HEK293T (cell line): ENCODE measurements at places on chromosomes 5 and 9.

GRCh38 chr5:35920890-35921289, 17.5 kb downstream of the CAPSL start:
- DNase-seq = peak; percentile 18

GRCh38 chr9:14715102-14715501, 7.4 kb downstream of the CER1 start:
- no peak for DNase-seq

DNA sequence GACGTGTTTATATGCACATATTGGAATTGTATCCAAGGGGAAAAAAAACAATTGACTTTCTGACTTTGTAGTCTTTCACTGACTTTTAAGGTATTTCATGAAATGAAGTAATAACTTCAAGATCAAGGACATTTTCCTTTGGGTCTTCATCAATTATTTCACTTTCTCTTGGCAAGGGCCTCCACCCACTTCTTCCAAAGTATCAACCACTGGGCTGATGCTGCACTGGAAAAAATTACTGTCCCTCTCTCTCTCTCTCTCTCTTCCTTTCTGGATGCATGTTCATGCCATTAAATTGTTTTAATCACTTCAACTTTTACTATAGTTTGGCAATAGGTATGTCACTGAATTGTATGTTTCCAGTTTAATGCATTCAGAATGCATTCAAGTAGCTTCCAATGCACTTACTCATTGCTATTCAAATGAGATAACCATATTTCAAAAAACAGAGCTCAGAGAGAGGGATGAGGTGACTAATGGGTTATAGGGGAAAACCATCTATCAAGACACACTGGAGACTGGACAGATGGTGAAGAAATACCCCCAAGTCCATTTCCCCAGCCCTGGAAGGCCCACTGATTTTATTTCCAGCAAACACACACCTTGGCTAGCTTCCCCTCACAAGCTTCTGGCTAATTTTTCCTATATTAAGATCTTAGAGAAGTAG, 585.3 kb downstream of the EBF1 start:
- no peak for DNase-seq

- no peak for DNase-seq
These were observed 8.2 kb downstream of the CEP120 start for GRCh38 chr5:123414974-123415373.

DNA sequence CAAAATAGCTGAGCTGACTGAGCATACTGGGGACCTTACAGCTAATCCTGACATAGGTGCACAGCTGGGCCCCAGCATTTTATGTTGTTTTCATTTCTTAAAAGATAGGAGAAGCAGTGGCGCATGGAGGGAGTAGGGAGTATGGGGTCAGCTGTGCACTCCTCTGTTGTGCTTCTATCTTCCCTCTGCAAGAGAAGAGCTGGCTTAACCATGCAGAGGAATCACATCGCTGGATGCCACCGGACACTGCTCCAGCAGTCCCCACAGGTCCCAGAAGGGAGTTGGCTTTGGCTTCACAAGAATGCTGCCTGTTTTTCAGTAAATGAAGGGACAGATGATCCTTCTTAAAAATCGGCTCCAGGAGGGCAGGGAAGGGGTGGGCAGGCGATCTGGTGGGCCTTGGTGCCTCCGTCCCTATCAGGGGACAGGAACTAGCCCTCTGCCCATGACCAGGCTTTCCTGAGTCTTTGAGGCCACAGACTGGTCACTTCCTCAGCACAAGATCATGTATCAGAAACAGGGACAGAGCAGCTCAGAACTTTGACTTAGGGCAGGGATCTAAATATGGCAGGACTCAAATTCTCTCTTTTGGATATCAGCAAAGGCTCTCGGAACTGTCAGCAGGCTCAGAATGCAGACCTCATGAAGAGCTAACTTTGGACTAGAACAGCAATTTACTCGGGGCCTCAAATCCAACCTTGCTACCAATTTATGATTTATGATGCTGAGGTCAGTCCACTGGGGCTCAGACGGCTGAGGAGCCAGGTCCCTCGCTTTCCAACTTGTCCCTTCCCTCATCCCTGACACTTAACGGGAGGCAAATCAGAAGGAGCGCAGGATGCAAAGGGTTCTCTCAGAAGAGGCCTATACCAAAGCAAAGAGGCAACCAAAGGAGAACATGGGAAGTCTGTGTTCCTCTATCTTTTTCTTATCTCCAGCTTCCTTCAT, 47.2 kb downstream of the MARCHF3 start:
- no peak for DNase-seq

- DNase-seq = no peak
These were observed 51.3 kb upstream of the RGMB start for GRCh38 chr5:98722188-98722587.

DNA sequence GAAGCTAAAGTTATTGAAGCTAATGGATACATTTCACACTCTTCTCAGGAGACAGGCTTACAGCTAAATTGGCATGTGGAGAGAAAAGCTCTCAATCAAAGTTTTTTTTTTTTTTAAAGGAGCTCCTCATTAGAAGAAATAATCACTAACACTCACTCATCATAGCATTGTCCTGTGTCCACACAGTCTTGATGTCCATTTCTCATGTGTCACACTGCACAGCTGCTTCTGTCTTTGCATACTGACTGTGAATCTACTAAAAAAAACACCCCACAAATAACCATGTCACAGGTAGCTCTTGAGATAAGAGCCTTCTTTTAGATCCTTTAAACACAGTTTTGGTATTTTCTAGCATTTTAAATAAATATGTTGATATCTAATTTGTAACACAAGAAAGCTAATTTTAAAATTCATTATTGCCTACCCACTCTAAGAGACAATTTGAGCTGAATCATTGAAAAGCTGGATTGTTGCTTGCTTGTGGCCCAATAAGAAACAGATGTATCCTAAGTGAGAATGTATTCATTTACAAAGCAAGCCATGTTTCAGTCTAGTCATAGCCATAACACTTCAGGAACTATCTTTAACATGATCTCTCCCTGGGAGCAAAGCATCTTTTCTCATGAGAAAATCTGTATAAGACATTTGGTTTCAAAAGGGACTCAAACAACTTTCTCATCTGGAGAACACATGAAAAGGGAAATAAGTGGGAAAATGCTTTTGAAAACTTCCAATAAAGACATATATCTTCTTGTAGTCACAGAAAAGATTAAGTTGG, 48.1 kb upstream of the PCSK1 start:
- no peak for DNase-seq

DNA sequence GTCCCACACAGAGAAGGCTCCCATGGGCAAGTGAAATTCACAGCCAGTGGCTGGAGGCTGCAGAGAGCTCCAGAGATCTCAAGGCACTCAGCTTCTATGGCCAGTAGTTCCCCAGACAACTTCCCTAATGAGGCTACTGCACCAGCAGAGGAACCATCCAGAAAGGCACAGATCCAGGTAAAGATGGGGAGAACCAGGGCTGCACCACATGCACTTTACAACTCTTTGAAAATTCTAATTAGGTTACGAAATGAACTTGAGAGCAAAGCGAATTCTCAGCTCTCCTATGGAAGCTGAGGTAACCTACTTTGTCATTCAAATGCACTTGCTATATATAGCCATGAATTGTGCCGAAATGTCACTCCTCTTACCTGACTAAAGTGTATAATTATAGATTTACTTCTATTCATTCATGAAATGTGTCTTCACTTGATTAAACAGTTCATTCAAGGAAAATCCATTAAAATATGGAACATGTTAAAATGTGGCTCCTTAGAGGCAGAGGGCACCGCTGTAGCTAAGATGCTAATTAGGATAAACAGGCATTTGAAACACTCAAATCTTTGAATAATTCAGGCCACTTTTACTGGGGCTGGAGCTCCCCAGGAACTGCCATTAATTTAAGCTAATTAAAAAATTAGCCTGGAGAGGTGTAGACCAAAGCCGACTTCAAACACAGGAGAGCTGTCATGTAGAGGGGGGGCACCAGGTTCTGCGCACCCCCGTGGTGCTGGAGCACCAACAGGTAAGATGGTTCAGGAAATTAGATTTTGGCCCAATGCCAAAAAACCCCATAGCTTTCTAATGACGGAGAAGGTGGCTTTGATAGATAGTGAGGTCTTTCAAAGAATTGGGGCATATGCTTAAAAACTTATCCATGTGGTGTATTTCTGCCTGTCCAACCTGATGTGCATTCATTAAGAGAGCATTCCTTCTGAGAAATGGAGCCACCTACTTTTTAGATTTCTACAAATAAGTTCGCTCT, 204.1 kb downstream of the GABBR2 start:
- no peak for DNase-seq

GRCh38 chr5:61371474-61371873, 39.4 kb downstream of the ZSWIM6 start:
- DNase-seq = no peak

DNA sequence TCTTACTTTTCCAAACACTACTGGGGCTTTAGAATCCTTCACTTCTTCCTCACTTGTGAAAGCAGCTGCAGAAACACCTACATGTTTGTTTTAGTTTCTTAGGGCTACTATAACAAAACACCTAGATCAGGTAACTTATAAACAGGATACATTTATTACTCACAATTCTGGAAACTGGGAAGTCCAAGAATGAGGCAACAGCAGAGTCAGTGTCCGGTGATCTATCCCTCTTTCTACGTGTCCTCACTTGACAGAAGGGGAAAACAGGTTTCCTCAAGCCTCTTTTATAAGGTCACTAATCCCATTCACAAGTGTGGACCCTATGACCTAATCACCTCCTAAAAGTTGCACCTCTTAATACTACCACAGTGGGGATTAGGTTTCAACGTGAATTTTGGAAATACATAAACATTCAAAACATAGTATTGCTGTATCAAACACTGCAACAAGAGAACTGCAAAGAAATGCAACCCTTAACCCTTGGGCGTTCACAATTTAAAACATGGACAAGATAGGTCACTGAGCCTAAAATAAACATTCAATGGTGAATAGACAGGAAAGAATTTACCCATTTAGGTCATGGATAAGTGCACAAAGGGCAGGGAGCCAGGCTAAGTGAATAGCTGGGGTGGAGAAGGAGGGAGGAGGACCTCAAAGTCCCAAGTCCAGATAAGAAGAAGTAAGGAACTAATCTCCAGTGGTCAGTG, 104.3 kb downstream of the PIK3R1 start:
- DNase-seq = no peak

DNA sequence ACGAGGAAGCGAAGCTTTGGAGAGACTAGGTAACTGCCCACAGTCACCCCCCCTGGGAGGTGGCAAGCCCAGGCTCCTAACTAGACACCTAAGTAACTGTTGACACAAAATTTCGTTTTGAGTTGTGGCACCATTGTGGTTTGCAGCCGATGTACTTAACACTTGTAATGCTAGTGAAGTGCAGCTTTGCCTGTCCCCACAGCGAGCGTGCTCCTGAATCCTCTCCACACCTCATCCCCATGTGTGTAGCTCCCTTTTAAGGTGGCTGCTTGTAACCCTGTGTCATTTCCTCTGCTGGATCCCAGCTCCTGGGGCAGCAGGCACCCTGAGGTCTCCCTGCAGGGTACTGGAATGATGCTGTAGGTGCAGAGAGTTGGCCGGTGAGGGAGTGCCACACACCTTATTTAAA, 114.9 kb downstream of the TRIO start:
- DNase-seq = no peak

GRCh38 chr9:130634191-130634768, 30.1 kb upstream of the PRDM12 start:
- no peak for DNase-seq

- no peak for DNase-seq
These were observed 1111.8 kb upstream of the ACO1 start for GRCh38 chr9:31272456-31273295.

GRCh38 chr9:70802206-70802605, 319.2 kb downstream of the TRPM3 start:
- DNase-seq = no peak

DNA sequence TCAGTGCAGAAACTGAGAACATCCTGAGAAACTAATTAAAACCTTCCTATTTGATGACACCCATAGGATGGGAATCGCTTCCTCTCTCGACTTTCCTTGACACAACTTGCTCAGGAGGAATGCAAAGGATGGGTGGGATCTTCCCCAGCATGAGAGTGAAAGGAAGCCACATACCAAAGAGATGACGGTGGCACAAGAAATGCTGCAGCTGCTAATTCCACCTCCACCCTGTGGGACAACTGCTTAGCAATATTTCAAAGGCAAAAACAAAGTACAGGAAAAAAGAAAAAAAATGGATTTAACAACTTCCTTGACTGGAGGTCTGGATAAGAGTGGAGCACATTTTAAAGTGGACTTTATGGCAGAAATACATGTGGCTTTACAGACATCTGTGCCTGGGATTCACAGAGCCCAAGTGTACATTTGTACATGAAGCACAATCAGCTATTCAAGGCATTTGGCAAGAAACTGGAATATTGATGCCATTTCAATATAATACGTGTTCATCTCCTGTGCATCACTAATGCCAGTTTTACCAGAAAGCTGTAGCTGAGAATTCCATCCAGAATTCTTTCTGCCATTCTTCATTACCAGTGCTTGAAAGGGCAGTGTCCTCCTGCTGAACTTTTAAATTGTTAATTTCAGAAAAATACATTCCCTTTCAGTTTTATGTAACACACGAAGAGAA, 359.2 kb upstream of the ACTBL2 start:
- DNase-seq = no peak

GRCh38 chr5:112951124-112951702, 25.4 kb upstream of the DCP2 start:
- no peak for DNase-seq

- no peak for DNase-seq
These were observed 233.1 kb downstream of the IRX1 start for GRCh38 chr5:3828761-3829160.

DNA sequence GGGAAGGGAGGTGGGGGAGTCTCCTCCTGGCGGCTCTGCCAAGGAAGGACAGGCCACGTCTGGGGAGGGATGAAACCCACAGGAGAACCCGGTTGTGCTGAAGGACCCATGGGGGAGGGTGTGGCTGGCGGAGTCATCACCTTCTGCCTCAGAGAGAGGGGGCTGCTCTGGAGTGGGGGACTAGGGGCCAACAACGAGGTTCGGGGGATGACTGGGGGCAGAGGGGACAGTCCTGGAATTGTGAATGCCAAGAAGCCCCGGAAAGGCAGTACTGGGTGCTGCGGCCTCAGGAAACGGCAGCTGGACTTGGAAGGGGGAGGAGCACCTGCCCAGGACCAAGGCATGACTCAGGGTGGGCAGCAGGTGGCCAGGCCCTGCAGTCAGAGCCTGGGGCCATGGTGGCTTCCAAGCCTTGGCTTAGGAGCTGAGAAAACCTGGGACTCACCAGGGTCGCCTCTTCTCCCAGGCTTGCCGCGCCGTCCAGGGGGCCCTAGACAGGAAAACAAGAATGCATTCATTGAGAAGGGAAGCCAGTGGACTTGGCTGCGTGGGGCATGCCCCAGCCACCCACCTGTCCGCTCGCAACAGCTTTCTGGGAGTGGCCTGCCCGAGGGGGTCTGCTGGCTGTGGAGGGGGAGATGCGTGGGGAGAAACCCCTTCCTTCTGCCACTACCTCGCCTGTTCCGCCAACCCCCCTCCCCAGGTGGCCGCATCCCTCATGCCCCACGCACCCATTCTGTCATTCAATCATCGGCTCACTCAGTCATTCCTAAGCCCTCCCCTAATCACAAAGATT, 74.0 kb upstream of the PHYKPL start:
- no peak for DNase-seq
